Stimulated activated CD4-positive, alpha-beta T cell treated with anti-CD3 and anti-CD28 coated beads, TNF-alpha, amount 100 ng/mL, for 24 hours (primary cell): ENCODE measurements at places on chromosomes 5 and 9.

DNA sequence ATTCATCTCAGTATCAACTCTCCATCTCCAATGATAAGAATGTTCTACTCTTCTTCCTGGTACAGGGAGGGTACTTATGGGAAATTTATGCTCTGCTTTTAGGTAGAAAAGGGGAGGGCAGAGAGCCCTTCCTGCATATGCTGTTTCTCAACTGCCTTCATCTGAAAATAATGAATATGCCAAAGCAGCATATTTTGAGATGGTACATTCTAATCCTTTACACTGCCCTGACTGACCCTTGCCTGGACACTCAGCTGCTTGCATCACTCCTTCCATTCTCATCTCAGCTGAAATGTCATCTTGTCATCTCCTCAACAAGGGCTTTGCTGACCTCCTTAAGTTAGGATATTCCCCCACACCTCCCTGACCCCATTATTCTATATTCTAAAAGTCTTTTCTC, 68.5 kb downstream of the ALDH7A1 start:
- no peak for DNase-seq

- no peak for DNase-seq
These were observed 141.3 kb upstream of the NFIB start for GRCh38 chr9:14455243-14455642.

DNA sequence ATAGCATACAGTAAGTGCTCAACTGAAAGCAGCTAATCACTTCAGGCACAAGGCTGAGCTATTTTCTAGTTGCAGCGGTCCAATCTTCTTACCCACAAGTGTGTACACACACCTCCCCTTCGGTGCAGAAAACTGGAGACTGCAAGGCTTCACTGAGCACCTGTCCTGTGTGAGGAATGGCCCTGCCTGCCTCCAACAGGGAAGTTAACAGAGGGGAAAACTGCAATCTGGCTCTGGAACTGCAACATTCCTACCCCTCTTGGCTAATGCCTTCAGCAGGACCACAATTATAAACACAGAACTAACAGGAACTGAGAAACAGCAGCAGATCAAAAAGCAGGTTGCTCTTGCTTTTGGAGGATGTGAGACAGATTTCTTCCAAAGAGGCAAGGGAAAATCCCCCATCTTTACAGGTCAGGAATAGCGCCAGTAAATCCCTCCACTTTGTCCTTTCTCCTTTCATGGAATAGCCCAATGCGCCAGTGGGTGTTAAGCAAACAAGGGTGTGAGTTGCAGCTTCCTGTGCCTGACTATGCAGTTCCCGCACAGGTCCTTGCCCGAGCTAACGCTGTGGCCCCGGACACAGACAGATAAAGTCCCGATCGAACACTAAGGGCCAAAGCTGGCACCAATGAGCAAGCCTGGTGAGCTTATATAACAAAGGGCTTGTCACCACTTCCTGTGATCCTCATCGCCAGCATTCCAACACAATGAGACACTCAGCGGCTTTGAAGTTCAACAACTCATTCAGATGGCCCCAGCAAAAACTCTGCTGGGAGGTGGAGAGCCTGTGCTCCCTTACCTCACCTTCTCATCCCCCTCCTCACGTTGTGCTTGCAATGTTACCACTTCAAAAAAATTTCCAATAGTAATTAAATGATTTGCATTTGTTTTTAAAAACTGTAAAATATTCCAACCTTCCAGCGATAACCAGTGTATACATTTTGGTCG, 21.5 kb downstream of the SHB start:
- DNase-seq, result no peak

GRCh38 chr5:136011414-136012001, 17.3 kb upstream of the TGFBI start:
- DNase-seq, result no peak

DNA sequence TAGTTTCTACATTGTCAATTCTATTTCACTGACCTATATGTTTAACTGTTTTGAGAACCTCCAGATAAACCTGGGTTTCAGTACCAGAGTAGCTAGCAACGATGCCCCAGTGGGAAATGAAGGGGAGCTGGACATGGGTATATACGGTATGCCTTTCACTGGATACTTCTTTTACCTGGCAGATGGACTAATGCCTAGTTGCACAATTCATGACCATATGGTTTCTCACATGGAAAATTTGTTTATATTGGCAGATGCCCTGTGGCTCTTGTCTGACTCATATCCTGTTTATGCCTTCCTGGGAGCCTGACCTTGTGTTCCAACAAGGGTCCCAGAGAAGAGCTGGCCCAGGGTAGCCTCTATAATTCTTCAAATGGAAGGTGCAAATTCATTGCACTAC, 144.1 kb downstream of the MAT2B start:
- no peak for DNase-seq

DNA sequence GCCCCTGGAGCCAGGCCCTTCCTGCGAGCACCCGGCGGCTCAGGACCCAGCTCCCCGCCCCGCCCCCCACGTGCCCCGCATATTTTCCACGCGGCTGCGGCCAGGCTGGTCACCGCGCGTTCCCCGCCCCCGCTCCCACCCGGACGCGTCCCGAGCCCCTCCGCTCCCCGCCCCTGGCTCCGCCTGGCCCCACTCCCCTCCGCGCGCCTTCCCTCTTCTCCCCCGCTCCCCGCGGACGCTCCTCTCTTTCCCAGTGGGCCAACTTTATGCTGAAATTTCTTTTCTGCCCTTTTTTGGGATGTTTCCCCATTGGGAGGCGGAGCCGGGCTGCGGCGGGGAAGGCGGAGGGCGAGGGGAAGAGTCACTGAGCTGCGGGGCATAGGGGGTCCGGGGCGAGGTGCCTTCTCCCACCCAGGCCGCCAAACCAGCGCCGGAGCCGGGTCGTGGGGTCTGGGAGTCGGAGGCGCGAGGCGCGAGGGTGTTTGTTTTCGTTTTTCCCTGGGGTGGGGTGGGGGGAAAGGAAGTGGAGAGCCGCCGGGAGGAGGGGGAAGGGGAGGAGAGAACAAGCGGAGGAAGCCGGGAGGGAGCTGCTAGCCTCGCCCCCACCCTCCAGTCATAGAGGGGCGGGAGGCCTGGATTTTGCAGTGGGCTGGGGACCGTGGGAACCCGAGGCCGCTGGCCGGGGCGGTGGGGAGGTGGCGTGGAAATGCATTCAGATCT, 1.0 kb upstream of the TPM2 start:
- DNase-seq, result no peak

DNA sequence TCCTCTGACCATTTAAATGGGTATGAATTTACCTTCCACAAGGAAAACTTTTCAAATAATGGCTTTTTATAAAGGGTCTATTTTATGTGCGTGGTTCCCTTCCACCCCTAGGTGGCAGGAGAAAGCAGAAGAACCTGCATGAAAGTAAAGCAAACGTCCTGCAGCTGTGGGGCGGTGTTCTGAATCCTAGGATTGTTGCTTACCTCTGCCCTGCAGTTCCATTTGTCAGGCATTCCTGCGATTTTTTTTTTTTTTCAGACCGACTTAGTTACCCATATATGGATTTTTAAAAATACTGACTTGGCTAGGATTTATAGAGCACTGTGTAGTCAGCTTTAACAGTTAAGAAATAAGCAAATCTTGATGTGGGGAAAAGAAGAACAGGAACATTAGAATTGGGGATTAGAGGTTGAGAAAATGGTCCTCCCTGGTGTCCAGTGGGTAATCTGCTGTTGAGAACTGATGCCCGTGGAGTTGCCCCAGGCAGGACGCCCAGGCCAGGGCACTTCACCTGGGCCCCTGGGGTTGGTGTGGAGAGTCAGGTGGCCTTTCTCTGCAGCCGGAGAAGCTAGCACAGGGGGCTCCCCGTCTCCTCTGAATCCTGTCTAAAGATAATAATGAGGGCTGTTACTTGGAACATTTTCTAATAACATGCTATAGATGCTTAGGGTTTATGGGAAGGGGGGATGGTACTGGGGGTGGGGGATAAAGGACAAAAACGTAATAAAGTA, 30.4 kb upstream of the LTC4S start:
- peak; percentile 34 for DNase-seq

- DNase-seq, result no peak
These were observed 201.6 kb downstream of the GOLPH3 start for GRCh38 chr5:31972558-31972957.

DNA sequence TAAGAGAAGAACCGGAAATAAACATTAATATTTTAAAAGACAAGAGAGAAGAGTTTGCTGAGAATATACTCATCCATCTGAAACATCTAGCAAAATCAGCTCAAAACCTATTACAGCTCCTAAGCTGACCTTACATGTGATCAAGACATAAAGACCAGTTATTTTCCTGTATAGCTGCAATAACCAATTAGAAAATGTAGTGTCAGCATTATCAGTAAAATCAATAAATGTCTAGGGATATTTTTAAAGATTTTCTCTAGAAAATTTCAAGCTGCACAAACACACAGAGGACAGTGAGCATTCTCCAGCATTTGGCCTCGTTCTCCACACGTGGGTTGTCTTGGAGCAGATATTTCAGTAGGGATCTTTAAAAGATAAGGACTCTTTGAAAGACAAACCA, 127.6 kb upstream of the CACNA1B start:
- no peak for DNase-seq

DNA sequence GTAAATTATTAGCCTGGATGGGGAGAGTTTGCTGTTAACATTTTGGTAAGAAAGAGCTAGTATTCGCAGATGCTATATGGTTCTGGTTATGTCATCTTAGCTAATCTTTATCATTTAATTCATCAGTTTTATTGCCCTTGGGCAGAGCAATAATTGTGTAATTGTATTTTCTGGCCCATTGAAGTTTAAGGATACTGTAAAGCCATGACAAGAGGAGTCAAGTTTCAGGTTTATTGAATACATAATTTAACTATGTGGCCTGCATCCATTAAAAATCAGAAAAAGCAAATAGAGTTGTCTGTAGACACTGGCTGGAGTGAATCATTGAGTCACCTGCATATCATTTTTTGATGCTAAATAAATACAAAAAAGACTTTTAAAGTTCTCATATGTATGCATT, 255.8 kb downstream of the PRELID2 start:
- no peak for DNase-seq

DNA sequence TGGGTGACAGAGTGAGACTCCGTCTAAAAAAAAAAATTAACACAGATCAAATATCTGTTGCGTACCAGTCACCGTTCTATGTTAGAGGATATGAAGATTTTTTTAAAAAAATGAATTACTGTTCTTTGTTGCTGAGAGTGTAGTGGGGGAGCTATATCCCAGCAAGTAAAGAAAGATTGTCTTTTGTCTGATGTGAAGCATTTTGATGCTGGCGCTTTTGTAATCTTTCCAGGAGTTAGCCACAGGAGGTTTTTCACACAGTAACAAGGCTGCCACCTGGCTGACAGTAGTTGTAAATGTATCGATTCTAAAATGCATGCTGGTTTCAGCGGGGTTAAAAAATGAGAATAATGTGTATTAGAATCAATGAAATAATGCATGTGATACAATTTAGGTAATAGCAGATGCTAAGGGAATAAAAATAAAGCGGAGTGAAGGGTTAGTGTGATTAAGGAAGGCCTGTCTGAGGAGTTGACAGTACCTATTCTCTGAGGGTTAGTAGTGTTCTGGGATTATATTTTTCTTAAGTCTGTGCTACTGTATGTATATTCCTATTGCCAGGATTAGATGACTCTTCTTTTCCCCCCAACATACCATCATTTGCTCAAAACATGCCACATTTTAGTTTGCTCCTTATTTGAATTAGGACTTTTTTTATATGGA, 3.4 kb downstream of the LMNB1 start:
- DNase-seq, result no peak

GRCh38 chr9:128482186-128482585, 22.3 kb upstream of the GLE1 start:
- no peak for DNase-seq

GRCh38 chr9:137757613-137758029, 120.0 kb upstream of the CACNA1B start:
- peak; percentile 7 for DNase-seq

DNA sequence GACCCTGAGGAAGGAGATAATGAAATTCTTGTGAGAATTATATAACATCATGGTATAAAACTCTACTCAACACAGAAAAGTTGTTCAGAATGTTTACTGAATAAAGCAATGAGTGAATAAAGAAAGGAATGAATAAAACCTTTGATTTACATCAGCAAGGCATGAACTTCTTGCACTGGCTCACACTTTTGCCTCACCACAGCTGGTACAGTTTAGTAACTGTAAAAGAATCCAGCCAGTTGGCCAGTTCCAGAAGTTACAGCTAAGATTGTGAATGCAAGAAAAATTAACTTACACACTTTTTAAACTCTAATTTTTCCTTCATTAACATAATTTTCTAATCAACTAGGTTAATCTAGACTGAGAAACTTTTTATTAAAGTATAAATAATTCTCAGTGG, 490.9 kb downstream of the NFIB start:
- no peak for DNase-seq

- DNase-seq, result peak; percentile 78
These were observed 10.6 kb upstream of the P4HA2 start for GRCh38 chr5:132238169-132238744.

GRCh38 chr5:2299388-2300220, 416.9 kb upstream of the IRX4 start:
- DNase-seq, result no peak

DNA sequence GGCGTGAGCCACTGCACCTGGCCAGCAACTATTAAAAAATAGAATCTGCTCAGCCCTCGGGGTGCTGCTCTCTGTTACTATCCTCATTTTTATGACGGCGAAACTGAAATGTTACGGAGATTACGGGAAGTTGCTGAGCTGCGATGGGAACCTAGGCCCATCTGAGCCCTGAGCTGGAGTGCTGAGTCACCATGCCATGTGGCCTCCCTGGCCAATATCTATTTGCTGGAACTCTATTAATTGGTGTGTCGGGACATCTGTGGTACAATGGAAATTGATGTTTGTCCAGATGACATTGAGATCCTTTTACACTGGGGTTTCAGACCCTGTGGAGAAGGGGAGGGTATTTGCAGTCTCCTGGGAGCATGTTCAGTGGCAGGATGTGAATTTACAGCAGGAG, 8.1 kb downstream of the PRDM12 start:
- no peak for DNase-seq

GRCh38 chr5:113435575-113435974, 786 bp upstream of the TSSK1B start:
- no peak for DNase-seq

DNA sequence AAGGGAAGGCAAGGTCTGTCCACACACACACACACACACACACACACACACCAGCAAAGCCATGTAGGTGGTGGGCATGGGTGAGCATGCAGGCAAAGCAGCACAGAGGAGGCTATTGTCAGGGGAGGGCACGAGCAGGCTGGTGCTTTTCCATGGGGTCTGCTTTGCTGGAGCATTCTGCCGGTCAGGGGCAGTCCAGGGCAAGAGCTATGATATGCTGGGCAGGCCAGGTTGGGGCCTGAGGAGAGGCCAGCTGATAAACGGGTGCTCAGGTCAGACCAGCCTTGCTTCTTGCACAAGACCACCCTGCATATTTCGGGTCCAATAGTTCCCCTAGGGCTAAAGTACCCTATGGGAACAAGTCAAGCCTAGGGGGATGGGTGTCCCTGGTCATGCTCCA, 253.9 kb upstream of the DMAC1 start:
- DNase-seq, result no peak

- no peak for DNase-seq
These were observed 732 bp downstream of the GBGT1 start for GRCh38 chr9:133162861-133163503.

GRCh38 chr5:88875341-88876234, 7.4 kb downstream of the MEF2C start:
- DNase-seq, result no peak

GRCh38 chr9:126025991-126026390, 278.8 kb downstream of the PBX3 start:
- DNase-seq, result no peak
